ENCODE measurements at places on chromosomes 7 and 10.

GRCh38 chr10:89644691-89644966, 413 bp downstream of the PANK1 start:
- peak overlapping the region; percentile 92 for H3K27ac ChIP-seq
- DNase-seq, result no peak
- no peaks in the 10 kb centered on the region for H3K36me3 ChIP-seq
- no peaks in the 10 kb centered on the region for H3K27me3 ChIP-seq
- H3K4me3 ChIP-seq, result peak overlapping the region; percentile 90
- peaks cover 39% of the 10 kb centered on the region for H3K4me1 ChIP-seq

- H3K4me1 ChIP-seq, result peaks cover 11% of the 10 kb centered on the region
- H3K27me3 ChIP-seq, result no peaks in the 10 kb centered on the region
- no peaks in the 10 kb centered on the region for H3K36me3 ChIP-seq
- H3K27ac ChIP-seq, result no peak overlapping the region
These were observed 7.3 kb upstream of the LIPA start for GRCh38 chr10:89258881-89259280.

GRCh38 chr10:75974080-75974479, 542.7 kb downstream of the LRMDA start:
- H3K36me3 ChIP-seq, result no peaks in the 10 kb centered on the region
- no peaks in the 10 kb centered on the region for H3K4me1 ChIP-seq
- H3K27me3 ChIP-seq, result peaks cover 4% of the 10 kb centered on the region
- H3K4me3 ChIP-seq, result no peak overlapping the region
- no peak overlapping the region for H3K27ac ChIP-seq

DNA sequence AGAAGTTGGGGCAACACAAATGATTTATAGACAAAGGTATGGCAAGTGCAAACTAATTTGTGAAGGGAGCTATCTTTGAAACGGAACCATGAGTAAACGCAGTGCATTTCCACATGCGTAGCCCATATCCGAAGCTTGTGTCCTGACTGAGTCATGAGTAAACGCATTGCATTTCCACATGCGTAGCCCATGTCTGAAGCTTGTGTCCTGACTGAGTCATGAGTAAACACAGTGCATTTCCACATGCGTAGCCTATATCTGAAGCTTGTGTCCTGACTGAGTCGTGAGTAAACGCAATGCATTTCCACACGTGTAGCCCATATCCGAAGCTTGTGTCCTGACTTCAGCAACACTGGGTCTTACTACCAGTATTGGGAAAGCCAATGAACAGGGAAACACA, 95.0 kb downstream of the CELF2 start:
- H3K36me3 ChIP-seq, result no peaks in the 10 kb centered on the region
- no peaks in the 10 kb centered on the region for H3K4me1 ChIP-seq
- H3K27me3 ChIP-seq, result peaks cover 36% of the 10 kb centered on the region
- no peak overlapping the region for H3K4me3 ChIP-seq
- DNase-seq, result no peak

DNA sequence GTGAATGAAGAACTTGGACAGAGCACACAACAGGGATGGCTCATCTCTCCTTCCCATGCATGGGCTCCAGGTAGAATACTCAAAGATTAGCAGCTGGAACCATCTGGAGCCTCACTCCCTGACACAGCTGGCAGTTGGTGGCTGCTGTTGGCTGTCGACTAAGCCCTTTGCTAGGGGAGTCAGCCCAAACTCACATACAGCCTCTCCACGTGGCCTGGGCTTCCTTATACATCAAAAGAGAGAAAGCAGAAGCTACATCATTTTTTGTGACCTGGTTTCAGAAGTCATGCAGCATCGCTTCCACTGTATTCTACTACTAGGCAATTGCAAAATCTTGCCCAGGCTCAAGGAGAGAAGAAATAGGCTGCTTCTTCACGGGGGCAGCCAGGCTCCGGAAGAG, 24.4 kb downstream of the ASNS start:
- H3K27me3 ChIP-seq, result no peaks in the 10 kb centered on the region
- no peak for DNase-seq
- peaks cover 16% of the 10 kb centered on the region for H3K36me3 ChIP-seq
- no peak overlapping the region for H3K4me3 ChIP-seq

DNA sequence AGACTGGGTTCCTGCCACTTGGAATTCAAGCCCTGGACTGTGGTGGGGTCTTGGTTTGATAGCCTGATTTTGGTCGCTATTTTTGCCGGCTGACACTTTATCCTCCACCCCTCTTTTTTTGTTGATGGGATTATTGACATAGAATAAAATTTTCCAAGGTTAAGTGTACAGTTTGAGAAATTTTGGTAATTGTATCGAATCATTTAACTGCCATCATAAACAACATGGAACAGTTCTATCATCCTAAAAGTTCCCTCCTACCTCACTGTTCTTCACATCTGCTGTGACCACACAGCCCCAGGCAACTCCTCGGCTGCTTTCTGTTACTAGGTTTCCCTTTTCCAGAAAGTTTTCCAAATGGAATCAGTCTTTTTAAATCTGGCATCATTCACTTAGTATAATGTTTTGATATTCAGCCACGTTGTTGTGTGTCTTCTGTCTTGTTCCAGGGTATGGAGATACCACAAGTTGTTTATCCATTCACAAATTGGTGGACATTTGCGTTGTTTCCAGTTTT, 50.6 kb upstream of the STEAP1B start:
- H3K27ac ChIP-seq, result no peak overlapping the region
- peaks cover 72% of the 10 kb centered on the region for H3K27me3 ChIP-seq
- no peak overlapping the region for H3K4me3 ChIP-seq
- no peak for DNase-seq
- H3K4me1 ChIP-seq, result peaks cover 2% of the 10 kb centered on the region

DNA sequence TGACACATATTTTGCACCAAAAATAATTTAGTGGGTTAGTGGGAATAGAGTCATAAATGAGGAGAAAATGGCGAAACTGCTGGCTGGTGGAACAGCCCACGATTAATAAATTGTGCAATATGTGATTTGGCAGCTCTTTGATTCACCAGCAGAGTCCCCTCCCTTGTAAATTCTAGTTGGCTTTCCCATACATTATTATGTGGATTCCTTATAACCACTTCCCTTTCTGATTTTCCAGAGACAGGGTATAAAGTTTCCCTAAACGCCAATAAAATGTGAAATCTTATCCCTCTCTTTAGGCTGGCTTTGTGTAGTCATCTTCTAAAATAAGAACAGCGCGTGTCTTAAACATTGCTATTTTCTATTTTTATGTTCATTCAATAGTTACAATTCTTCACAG, 149.4 kb upstream of the FERD3L start:
- no peaks in the 10 kb centered on the region for H3K36me3 ChIP-seq
- H3K4me1 ChIP-seq, result no peaks in the 10 kb centered on the region
- no peak overlapping the region for H3K4me3 ChIP-seq
- no peaks in the 10 kb centered on the region for H3K27me3 ChIP-seq
- no peak overlapping the region for H3K27ac ChIP-seq

- no peaks in the 10 kb centered on the region for H3K27me3 ChIP-seq
- H3K27ac ChIP-seq, result no peak overlapping the region
- H3K36me3 ChIP-seq, result no peaks in the 10 kb centered on the region
- no peak overlapping the region for H3K4me3 ChIP-seq
These were observed 21.0 kb downstream of the PIP4K2A start for GRCh38 chr10:22693371-22693784.

Measured in A673 (cell line).